ENCODE measurements at places on chromosomes 2 and 18. TPM values are rescaled to one million over a fixed set of nuclear protein-coding genes. Genes with fewer than 3 reads are reported as not detected.

Gene SLC14A1
- not detected for total RNA-seq

Gene SAG
- total RNA-seq = not detected

Gene GBX2
- 11.6 TPM for total RNA-seq

Gene GRP
- not detected for total RNA-seq

Gene TBR1
- total RNA-seq = under 0.01 TPM

Gene RAB17
- 2.9 TPM for total RNA-seq

Gene COBLL1
- 30.2 TPM for total RNA-seq

Gene BMP10
- not detected for total RNA-seq

Gene RPRD1A
- 99.9 TPM for total RNA-seq

Gene CLEC4F
- not detected for total RNA-seq

Gene HRH4
- not detected for total RNA-seq

Gene SMYD5
- total RNA-seq = 23.0 TPM

Gene C2orf78
- not detected for total RNA-seq

Gene DSG3
- total RNA-seq = under 0.01 TPM

Gene ITPRIPL1
- 1.6 TPM for total RNA-seq

Gene TIA1
- 153 TPM for total RNA-seq

Gene KCTD1
- 18.2 TPM for total RNA-seq

Gene MOGAT1
- total RNA-seq = not detected

Gene SPC25
- total RNA-seq = 16.4 TPM

Gene SEPTIN10
- total RNA-seq = 156 TPM

Gene ATP5MC3
- total RNA-seq = 169 TPM

Gene EPB41L3
- 129 TPM for total RNA-seq

Gene RAPGEF4
- total RNA-seq = 4.5 TPM

Gene DSG4
- total RNA-seq = not detected

Gene ADD2
- 7.3 TPM for total RNA-seq

Gene PLGLB2
- 2.7 TPM for total RNA-seq

Gene PLB1
- 0.53 TPM for total RNA-seq

Gene ZNF385B
- not detected for total RNA-seq

Gene ARHGAP28
- 14.1 TPM for total RNA-seq

Gene SF3B1
- 357 TPM for total RNA-seq

Data from thoracic aorta endothelial cell (primary cell).